ENCODE measurements at places on chromosomes 4 and X.

- DNase-seq = no peak
Observed at GRCh38 chr4:81199831-81200230, 15.2 kb downstream of the PRKG2 start.

DNA sequence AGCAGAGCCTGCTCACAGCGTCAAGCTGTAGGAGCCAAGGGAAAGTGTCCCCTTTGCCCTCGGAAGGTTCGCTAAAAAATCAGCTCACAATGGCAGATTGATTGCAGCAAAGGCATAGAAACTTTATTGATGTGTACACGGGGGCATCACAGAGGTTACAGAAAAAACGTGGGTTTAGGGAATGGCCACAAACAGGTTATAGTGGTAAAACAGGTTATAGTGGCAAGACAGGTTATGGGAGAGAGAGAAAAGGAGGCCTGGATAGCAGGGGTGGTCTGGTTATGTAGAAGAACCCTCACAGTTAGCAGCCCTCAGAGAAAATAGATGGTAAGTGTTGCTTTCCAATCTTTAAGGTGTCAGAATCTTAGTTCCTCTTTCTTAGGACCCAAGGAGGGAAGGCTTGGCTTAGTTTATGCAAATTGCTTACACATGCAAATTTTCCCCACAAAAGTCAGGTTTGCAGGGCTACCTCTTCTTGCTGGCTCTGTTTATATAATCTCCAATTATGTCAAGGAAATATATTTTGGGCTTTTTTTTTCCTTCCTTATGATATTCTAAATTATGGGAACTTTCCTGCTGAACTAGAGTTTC is 113.7 kb downstream of the BMP15 start:
- no peak for DNase-seq

GRCh38 chr4:58871509-58871908 is 1761.3 kb upstream of the IGFBP7 start:
- no peak for DNase-seq

GRCh38 chr4:155403886-155404285 is 27.1 kb upstream of the MAP9 start:
- no peak for DNase-seq

- no peak for DNase-seq
Observed at GRCh38 chr4:36753048-36753447, 471.6 kb downstream of the DTHD1 start.

DNA sequence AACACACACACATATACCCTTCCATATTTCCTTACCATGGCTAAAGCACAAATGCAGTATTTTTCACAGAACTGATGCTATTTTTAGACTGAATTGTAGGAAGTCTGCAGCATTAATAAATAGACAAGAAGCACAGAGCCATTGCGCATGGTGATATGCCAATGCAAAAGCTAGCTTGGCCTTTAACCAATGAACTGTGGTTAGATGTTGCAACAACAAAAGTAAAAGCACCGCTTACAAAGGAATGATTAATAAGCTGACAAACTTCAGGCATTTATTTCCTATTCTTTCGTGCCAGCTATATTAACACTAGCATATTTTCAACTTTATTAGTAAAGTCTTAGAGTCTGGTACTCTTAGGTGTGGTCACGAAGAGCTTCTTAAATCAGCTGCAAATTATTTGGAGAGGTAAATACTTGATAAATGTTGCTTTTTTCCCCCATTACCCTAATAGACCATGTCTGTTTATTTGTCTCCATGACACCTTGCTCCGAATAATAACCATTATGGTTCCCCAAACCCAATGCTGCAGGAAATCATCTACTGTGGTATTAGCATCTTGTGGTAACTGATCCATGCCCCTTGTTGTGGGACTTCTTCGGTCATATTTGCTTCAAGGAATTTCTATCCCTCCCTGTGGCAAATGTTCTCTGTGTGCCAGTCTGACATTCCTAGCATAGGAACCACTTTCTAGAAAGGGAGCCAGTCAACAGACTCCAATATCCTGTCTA is 306.1 kb upstream of the TAPT1 start:
- no peak for DNase-seq

DNA sequence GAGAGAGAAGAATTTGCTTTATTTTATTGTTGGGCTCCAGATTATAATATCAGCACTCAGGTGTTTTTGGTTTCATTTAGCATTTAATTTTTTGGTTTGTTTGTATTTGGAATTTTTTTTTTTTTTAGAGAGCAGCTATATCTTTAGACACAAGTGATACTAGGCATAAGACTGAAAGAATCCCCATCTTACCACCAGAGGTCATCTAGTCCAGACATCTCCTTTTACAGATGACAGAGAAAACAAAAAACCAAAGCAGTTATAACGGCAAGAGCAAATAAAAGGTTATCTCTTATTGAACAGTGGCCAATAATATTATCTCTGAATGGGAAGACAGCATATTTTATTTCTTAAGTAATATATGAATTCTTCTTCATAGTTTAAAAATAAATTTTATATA is 22.8 kb downstream of the USP38 start:
- DNase-seq = no peak

DNA sequence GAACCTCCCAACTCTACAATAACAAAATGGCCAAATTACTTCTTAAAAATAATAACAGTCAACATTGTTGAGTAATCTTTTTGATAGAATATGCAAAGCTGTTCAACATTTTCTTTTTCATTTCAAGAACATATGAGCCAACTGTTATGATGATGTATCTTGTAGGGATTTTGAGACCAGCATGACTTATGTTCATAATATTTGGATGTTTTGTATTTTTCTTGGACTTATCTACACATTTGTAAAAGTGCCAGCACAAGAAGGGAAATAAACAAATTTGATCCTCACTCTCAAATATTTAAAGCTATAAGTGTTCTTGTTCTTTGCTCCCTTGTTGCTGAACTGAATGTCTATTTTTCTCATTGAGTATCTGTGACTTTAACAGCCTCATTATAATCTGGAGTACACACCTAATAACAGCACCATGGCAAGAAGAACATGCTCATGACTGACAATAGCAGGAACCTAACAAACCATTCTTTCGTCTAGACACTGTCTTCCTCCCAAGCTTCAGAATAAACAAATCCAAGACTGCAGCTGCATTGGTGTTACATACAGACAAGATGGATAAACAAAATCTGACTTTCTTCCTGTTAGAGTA is 1049.7 kb downstream of the FAT4 start:
- no peak for DNase-seq

DNA sequence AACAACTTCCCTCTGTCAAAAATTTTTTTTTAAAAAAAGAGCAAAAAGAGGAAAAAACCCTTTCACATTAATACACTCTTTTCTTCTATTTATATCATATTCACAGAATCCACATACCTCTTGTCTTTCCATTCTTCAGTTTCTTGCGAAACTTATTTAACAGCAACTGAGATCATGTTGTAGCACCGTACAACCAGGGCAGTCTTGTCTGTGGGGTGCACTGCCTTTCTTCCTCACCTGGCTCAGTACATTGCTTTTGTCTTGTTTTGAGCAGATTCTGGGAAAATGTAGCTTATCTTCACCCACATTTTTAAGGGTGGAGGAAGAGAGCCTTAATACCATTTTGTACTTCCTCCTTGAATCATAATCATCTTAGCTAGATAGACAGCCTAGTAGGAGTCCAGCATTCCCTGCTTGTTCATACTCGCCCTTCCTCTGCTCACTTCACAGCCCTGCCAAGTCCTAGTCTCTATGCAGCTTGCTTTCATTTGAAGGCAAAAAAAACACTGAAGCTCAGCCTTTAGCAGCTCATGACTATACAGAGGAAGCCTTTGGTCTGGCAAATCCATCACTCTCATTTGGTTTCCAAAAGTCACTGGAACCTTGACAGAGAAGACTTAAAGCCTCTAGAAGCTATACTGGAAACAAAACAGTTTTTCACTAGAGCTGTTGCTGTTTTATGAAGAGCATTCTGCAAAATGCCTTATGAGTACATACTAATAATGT is 140.6 kb upstream of the BANK1 start:
- DNase-seq = no peak

DNA sequence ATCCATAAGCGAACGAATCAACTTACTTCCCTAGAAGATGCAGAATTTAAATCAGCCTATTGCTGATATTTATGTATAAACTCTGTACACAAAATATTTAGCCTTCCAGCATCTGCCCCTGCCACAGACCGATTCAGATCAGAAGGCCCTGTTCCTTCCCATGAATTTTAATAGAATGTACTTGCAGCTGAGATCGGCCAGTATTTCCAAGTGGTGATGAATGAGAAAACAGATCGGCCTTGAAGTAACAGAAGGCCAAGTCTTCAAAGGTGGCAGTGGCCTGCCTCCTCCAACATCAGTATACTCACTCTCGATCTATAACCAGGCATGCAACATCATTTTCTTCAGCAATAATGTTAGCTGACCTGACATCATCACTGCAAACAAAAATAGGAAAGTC is 66.4 kb downstream of the PRKG2 start:
- no peak for DNase-seq

DNA sequence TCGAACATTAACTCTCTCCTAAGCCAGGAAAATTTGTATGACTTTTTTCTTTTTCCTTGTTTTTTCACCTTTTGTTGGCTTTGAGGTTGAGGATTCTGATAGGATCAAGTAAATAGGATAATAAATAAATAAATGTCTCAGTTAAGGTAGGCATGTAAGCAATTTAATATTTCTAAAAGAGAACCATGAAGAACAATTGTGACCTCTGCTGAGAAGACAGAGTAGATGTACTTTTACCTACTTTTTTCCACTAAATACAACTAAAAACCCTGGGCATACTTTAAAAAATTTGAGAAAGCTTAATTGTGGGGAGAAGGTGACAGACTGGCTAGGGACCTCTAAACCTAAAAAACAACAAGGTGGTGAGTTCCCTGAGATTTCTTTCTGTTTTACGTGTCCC is 31.6 kb upstream of the CLNK start:
- no peak for DNase-seq

DNA sequence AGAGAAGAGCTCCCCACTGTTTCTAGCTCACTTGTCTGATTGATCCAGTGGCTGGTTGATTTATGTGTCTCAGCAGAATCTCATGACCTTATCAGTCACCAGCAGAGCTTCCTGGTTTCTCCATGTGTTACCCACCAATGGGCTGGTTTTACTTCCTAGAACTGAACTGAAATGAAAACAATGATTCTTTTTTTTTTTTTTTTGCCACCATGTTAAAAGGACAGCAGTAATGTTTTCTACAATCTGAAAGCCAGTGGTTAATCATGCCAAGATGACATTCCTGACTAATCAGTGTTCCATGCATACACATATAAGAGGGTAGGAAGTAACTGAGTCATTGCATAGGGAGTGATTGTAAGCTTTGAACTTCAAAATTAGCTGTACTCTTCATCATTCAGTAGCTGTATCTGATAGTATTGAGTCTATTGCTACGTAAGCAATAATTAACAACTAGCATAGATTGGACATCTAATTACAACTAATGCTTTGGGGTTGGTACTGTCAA is 67.7 kb downstream of the SLC4A4 start:
- DNase-seq = no peak

- DNase-seq = no peak
Observed at GRCh38 chr4:35516102-35516501, 728.2 kb downstream of the ARAP2 start.

GRCh38 chr4:123291329-123291728 is 105.3 kb upstream of the SPRY1 start:
- DNase-seq = no peak

DNA sequence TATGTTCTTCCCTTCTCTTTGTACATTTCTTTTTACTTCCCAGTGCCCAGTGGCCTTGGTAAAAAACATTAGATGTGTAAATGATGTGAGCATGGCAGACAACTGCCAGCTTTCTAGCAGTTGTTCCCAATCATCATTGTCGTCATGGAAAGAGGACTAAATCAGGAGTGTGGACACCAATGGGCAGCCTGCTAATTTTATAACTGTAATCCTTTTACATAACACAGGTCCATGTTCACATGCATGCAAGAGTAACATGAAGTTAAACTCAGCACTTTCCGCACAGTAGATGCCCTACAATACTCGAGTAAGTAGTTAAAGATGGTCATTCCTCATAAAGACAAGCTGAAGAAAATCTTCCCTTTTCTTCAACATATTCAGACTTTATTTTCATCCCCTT is 23.4 kb upstream of the G3BP2 start:
- DNase-seq = no peak

DNA sequence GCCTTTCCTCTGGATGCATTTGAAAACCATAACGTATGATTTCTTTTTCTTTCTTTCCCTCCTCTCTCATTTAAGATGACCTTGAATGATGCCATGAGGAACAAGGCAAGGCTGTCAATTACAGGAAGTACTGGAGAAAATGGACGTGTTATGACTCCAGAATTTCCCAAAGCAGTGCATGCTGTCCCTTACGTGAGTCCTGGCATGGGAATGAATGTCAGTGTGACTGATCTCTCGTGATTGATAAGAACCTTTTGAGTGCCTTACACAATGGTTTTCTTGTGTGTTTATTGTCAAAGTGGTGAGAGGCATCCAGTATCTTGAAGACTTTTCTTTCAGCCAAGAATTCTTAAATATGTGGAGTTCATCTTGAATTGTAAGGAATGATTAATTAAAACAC is 142.8 kb downstream of the GRIA2 start:
- no peak for DNase-seq

DNA sequence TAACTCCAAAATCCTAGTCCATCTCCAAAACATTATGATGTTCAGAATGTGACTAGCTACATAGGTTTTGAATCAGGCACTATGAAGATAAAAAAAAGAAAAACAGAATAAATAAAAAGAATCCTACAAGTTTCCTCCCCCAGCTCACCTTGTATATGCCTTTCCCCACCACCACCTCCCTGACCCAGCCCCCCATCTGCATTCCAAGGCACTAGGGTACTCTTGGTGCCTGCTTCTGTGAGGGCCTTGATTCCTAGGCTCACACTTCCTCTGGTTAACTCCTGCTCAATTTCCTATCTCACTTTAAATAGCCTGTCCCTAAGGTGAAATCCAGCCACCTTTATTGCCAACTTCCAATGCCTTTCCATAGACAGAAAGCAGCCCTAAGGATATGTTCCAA is 178.7 kb upstream of the ATOH1 start:
- no peak for DNase-seq

DNA sequence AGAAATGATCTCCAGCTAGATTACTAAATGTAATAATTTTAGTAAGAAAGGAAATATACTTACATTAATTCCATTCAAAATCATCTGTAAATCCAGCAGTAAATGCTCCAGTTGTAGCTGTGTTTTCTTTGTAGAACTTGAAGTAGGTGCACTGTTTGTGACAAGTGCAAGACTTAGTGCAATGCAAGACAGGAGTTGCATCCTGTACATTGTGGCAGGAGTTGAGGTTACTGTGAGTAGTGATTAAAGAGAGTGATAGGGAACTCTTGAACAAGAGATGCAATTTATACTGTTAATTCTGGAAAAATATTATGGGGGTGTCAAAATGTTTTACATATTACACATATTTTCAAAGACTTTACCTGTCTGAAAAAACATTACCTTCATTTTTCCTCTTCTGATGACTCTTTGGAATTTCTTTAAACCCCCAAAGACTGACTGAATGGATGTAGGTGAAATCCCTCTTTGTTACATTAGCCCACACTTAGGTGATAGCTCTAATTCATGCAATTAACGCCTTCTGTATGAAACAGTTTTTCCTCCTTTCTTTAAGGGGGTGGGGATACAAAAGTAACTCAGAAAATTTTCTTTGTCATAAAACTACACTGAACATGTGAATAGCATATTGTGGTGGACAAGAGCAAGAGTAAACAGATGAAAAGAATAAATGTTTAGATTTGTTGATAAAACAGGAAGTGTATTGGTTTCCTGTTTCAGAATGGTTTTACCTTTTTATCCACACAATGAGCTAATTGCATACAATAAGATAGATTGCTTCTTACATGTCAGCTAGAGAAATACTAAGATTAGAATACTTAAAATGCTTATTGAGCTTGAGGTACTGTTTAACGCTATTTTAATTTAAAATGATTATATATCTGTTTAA is at the start of gene IL2:
TSS of gene IL2 (minus strand) at position 495 of the 886 bp plus-strand sequence. CDS start at position 210, 285 bp downstream.
- no peak for DNase-seq

GRCh38 chrX:49003696-49004095 is 1.6 kb upstream of the GRIPAP1 start:
- no peak for DNase-seq

All from amygdala (tissue), 56 donors.